ENCODE measurements at places on chromosomes 13 and 19.

- DNase-seq = no peak
Observed at GRCh38 chr13:96821381-96821780, 172.9 kb downstream of the OXGR1 start.

- DNase-seq = peak; percentile 72
Observed at GRCh38 chr13:94548821-94549231, 47.1 kb downstream of the TGDS start.

DNA sequence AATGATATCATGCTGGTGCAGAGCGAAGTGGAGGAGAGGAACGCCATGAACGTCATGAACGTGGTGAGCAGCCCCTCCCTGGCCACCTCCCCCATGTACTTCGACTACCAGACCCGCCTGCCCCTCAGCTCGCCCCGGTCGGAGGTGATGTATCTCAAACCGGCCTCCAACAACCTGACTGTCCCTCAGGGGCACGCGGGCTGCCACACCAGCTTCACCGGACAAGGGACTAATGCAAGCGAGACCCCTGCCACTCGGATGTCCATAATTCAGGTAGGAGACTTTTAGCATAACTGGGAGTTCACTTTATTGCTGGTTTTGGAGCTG is 3.3 kb downstream of the PCDH17 start:
- no peak for DNase-seq

GRCh38 chr19:34118879-34119748 is 53.2 kb upstream of the LSM14A start:
- DNase-seq = no peak

DNA sequence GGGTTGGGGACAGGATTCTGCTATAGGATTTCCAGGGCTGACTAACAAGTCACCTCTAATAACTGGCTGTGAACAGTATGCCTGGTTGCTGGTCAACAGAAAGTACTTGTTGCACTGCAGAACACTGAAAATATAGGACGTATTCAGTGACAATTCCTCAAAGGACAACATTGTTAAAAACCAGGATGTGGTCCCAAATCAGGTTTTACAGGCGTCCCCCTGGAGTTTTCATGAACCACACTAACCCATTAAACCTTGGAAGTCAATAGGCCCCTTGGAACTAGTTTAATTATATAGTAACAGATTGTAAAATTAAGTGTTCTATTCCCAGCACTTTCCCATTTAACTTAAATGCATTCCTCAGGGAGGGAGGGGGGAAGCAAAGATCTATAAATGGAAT is 495.4 kb downstream of the TBC1D4 start:
- peak; percentile 13 for DNase-seq

GRCh38 chr19:38850436-38850975 is 720 bp upstream of the HNRNPL start:
- DNase-seq = peak; percentile 74

DNA sequence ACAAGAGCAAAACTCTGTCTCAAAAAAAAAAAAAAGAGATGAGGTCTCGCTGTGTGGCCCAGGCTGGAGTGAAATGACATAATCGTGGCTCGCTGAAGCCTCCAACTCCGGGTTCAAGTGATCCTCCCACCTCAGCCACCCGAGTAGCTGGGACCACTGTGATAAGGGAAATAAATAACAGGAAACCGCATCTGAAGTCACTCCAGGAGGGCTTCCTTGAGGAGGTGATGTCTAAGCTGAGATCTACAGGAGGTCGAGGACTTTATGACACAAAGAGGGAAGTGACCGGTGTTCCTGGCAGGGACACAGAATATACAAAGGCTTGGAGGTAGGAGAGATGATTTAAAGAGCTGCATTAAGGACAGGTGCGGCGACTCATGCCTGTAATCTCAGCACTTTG is 8.9 kb upstream of the NR2F6 start:
- DNase-seq = no peak

DNA sequence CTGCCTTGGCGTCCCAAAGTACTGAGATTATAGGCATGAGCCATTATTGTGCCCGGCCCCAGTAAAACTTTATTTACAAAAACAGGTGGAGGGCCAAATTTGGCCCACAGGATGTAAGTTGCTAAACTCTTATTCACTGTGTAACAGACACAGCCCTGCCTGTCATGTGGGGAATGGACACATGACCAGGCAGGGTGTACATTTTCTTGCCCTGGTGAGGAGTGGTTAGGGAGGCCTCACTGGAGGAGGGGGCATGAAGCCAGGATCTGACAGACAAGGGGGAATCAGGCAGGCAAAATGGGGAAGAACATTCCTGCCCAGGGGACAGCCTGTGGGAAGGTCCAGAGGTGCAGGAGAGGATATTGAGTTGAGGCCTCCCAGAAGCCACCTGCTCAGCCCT is 7.4 kb upstream of the PGLS start:
- DNase-seq = no peak

DNA sequence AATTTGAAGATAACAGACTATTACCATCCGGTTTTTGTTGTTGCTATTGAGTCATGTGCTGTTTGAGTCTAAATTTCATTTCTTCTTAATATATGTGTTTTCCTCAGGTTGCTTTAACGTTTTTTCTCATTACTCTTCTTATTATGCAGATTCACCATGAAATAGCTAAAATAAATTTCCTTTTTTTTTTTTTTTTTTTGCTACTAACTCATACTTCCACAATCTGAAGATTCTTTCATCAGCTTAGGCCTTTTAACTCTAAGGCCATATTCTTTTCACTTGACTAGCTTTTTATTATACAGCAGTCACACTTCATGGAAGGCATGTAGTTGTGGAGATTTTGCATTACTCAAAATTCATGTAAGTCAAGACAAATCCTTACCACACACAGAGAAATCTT is 23.9 kb upstream of the RCBTB2 start:
- no peak for DNase-seq

GRCh38 chr13:101727118-101727517 is 274.6 kb downstream of the ITGBL1 start:
- DNase-seq = no peak

DNA sequence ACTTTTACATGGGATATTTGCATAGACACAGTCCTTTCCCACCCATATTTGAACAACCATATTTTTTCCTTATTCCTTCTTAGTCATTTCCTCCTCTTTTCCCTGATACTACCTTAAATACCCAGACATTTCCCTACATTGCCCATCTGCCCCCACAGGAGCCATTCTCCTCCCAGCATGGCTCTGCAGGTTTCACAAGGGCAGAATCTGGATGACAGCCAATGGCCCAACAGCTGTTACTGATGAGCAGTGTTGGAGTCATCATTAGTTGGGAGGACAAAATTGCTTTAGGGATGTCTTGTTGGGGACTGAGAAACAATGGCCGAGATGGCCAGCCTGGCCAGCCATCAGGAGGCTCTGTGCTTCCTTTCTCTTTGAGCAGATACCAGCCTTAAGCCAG is 209.5 kb downstream of the KLF5 start:
- peak; percentile 54 for DNase-seq

DNA sequence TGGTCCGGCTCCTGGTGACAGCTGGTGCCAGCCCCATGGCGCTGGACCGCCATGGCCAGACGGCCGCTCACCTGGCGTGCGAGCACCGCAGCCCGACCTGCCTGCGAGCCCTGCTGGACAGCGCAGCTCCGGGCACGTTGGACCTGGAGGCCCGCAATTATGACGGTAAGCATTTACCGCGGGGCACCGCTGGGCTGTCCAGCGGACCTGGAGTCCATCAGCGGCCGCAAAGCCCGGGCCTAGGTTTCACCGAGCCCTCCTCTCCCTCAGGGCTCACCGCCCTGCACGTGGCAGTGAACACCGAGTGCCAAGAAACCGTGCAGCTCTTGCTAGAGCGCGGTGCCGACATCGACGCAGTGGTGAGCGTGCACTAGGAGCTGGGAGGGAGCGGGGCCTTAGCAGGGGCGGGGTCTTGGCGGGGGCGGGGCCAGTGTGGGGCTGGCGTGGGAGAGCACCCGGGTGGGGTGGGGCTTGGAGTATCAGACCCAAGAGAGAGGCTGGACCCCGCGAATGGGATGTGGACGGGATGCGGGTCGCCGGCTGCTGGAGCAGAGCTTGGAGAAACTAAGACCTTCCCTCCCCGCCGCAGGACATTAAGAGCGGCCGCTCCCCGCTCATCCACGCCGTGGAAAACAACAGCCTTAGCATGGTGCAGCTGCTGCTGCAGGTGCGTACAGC is 8.7 kb downstream of the BCL3 start:
- no peak for DNase-seq

- DNase-seq = no peak
Observed at GRCh38 chr19:6026390-6027227, 48.7 kb upstream of the RANBP3 start.

GRCh38 chr19:47512183-47512947 is 2.5 kb downstream of the NAPA start:
- no peak for DNase-seq

- no peak for DNase-seq
Observed at GRCh38 chr19:799076-799881, 2.0 kb downstream of the PTBP1 start.

DNA sequence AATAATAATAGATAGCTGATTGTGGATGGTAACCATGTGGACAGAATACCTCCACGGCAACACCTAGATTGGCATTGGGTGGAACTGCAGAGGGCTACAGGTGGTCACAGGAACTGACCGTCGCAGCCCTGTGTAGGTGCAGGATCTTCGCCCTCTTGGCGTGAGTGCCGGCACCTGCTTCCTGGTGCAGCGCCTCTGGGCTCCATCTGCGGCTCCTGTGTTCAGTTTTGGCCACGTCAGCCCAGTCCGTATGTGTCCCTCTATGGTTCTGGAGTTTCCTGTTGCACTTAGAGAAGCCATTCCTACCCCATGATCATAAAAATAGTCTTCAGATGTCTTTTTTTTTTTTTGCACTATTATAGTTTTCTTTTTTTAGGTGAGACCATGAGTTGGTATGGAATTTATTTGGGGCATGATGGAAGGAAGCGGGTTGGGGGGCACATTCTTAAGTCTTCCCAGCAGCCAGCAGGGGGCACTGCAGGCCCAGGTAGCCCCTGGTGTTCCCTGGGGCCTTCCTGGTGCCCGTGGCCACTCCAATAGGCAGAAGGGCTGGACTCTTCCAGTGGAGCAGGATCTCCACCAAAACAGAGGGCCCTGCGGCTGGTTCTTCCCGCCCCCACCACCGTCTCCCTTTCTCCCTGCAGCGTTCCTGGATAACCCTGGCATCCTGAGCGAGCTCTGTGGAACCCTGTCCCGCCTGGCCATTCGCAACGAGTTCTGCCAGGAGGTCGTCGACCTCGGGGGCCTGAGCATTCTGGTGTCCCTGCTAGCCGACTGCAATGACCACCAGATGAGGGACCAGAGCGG is 10.1 kb upstream of the SLC25A42 start:
- peak; percentile 16 for DNase-seq

DNA sequence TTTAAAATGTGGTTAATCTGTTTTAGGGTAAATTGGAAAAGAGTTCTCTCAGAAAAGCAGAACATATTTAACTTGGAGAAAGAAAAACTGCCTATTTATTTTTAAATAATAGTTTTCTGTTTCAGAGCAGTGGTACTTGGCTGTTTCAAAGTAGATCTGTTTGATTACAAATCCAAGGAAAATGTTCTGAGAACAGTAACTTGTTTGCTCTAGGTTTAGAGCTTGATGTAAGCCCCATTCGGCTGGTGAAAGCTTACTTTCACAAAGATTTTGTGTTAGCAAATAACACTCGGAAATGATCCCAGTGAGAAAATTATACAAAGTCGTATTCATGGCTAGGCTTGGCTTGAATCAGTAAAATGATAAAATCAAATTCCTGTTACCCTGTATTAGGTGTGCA is 395.8 kb upstream of the GPC6 start:
- DNase-seq = no peak

- no peak for DNase-seq
Observed at GRCh38 chr19:1089891-1090290, 5.3 kb downstream of the POLR2E start.

GRCh38 chr13:98507282-98507797 is 69.6 kb downstream of the STK24 start:
- DNase-seq = no peak

DNA sequence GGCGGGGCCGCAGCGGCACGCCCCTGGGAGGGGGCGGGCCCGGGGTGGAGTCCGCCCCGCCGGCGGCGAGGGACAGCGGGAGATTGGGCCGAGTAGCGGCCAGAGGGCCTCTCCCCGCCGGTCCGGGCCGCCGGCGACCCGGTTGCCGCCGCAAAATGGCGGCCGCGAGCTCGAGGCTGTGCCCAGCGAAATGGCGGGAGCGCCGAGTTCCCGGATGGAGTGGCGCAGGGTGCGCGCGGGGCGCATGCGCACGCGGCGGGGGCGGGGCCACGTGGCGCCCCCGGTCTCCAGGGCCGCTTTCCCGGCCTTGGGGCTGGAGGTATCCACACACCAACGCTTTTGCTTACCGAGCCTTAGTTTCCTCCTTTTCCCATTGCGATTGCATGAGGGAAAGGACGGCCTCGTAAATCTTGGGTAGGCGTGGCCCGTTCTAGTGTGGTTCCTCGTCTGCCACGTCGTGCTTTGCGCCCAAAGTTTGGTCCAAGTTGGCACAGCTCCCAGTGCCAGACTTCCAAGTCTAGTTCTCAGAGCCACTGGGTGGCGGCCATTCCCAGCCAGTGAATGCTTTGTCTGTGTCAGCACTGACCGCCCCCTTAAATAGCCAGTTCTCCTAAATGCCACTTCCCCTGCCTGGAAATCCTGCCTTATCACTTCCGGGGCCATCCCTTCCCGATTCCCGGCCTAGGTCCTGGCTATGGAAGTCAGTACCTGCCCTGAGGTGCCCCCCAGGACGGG is 513 bp downstream of the CIRBP start:
- peak; percentile 89 for DNase-seq

GRCh38 chr13:109990296-109990695 is 203.9 kb upstream of the IRS2 start:
- no peak for DNase-seq

DNA sequence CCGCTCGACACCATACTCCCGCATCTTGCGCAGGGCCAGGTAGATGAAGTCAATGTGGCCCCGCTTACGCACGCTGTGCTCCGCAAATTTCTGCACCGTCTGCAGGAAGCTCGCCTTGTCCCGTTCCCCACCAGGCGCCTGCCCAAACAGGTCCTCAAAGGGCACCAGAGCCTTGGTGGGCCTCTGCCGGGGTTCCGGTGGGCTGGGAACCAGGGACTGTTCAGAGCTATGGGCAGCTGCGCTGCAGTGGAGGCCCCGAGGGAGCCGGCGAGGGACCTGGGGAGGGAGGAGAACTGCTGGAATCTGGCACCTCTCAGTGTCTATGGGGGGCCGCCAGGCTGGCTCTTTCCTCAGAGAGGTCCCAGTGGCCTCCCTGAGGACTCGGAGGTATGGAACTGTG is 8.3 kb upstream of the ZNF653 start:
- DNase-seq = no peak

DNA sequence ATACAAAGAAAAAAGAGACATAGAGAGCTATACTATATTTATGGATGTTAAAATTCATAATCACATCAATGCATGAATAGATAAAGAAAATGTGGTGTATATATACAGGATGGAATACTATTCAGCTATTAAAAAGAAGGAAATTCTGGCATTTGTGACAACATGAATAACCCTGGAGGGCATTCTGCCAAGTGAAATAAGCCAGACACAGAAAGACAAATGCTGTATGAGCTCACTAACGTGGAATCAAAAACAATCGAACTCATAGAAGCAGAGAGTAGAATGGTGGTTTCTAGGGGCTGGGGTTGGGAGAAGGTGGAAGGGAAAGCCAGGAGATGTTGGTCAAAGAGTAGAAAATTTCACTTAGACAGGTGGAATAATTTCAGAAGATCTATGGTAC is 24.0 kb downstream of the UTP14C start:
- DNase-seq = no peak
